ENCODE measurements at places on chromosomes 5 and 9.

- no peak for DNase-seq
Observed at GRCh38 chr5:43017428-43017815, 22.7 kb downstream of the ANXA2R start.

DNA sequence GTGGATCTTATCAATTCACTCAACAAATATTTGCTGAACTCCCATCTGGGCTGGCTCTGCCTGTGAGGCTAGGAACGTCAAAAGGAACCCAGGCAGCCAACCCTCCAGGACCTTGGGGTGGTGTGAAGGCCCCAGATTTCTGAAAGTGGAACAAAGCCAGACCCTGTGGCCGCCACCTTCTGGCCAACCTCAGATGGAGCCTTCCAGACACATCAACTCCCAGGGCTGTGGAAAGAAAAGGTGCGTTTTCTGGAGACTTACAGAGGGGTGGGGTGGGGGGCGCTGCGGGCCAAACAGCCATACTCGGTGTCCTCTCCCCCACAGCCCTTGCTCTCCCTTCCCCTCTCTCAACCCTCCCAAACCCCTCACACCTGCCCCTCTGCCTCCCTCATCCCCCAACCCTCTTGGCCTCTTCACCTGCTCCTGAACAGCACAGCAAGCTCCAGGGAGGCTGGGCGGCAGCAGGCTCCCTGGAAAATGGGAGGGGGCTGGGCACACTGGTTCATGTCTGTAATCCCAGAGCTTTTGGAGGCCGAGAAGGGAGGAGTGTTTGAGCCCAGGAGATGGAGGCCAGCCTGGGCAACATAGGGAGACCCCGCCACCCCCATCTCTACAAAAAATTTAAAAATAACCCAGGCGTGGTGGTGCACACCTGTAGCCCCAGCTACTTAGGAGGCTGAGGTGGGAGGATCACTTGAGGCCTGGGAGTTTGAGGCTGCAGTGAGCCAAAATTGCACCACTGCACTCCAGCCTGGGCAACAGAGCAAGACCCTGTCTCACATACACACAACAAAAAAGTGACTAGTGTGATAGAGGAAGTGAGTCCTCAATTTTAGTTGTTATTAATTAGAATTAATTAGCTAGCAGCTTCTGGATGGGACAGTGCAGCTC is 45.0 kb upstream of the PRRC2B start:
- no peak for DNase-seq

DNA sequence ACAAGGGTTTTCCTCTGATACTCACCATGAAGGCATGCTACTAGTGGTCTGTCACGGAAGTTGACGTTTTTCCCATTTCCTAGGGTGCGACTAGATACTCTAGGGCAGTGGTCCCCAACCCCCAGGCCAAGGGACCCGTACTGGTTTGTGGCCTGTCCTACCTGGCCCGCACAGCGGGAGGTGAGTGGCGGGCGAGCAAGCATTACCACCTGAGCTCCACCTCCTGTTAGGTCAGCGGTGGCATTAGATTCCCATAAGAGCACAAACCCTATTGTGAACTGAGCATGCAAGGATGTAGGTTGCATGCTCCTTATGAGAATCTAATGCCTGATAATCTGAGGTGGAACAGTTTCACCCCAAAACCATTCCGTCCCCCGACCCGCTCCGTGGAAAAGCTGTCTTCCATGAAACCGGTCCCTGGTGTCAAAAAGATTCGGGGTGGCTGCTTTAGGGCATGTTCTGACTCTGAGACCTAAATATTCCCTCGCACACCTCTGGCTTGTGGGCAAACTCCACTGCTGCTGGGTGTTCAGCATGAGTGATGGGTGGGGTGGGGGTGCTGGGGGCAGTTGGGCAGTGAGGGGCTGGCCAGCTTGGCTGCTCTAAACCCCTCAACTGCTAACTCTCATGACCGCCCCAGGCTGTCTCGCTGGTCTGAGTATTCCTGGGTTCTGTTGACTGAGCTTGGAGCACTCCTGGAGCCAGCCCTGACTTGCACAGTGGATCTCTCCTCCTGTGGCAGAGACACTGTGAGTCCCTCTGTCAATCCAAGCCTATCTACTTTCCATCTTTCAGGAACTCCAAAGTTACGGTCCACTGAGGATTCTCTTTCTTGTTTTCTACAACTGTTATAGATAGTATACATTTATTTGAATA is 78.3 kb upstream of the NEK6 start:
- no peak for DNase-seq

- DNase-seq, result no peak
Observed at GRCh38 chr5:132704875-132705274, 31.1 kb downstream of the IL4 start.

GRCh38 chr9:131640438-131641137 is 95.3 kb downstream of the PRRT1B start:
- no peak for DNase-seq

DNA sequence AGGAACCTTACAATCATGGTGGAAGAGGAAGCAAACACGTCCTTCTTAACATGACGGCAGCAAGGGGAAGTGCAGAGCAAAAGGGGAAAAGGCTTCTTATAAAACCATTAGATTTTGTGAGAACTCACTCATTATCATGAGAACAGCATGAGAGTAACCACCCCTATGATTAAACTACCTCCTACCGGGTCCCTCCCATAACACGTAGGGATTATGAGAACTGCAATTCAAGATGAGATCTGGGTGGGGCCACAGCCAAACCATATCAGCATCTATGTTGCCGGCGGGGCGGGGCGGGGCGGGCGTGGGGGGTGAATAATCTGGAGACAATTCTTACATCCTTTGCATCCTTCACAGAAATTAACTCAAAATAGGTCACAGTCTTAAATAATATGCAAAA is 58.8 kb upstream of the GFPT2 start:
- DNase-seq, result no peak

- no peak for DNase-seq
Observed at GRCh38 chr5:168027007-168027406, 264.4 kb upstream of the WWC1 start.

- no peak for DNase-seq
Observed at GRCh38 chr5:116573702-116574366, 789 bp downstream of the SEMA6A start.

DNA sequence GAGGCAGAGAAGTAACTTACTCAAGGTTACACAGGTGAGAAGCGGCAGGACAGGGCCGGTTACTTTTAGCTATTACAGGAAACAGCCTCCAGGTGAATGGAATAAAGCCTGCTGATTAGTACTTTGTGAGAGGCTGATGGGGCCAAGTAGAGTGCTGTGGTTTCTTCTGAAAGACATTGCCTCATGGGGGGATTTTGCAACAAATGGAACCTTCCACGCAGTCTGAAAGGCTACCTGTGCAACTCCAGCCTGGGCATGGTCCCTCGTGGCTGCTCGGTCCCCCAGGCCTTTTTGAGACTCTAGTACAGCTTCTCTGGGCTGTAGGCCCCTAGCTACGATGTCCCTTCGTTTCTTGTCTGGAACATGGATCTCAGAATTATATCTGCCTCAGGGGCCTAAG is 2.0 kb downstream of the TMEM268 start:
- DNase-seq, result no peak

- DNase-seq, result no peak
Observed at GRCh38 chr5:63262185-63262981, 683.8 kb downstream of the LRRC70 start.

- peak; percentile 62 for DNase-seq
Observed at GRCh38 chr5:11355491-11355890, 548.8 kb downstream of the CTNND2 start.

DNA sequence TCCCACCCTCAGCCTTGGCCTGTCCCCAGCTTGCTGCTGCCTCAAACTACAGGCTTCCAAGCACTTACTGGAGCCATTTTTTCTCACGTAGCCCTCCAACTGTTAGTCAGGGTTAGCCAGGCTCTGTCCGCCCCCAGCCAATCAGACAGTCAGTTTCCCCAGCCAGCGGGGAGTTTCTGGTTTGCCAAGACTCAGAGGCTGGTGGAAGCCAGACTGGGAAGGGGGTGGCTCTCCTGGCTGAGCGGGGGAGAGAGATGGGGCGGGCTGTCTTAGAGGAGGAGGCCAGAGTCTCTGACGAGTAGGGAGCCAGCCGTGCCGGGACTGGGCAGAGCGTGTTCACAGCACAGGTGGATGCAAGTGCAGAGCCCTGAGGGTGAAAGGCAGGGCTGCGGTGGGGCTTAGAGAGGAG is 15.3 kb downstream of the PROP1 start:
- DNase-seq, result no peak

- DNase-seq, result no peak
Observed at GRCh38 chr5:145162626-145163025, 672.5 kb downstream of the PRELID2 start.

DNA sequence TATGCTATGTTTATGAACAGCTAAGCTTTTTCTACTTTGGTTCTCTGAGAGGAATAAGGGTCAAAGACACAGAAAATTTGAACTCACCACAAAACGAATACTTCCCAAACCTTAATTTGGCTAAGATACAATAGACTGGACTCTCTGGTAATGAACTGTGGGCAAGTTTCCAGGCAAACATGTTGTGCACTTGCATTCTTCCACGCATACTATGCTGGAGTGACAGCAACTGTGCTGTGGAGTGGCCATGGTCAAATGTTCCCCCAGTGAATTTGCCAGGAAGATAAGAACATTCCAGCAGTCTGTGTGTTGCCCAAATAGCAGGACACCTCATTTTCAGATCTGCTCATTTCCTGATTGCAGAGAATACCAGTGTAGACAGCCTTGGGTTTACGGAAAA is 275.3 kb upstream of the IL12B start:
- DNase-seq, result no peak

DNA sequence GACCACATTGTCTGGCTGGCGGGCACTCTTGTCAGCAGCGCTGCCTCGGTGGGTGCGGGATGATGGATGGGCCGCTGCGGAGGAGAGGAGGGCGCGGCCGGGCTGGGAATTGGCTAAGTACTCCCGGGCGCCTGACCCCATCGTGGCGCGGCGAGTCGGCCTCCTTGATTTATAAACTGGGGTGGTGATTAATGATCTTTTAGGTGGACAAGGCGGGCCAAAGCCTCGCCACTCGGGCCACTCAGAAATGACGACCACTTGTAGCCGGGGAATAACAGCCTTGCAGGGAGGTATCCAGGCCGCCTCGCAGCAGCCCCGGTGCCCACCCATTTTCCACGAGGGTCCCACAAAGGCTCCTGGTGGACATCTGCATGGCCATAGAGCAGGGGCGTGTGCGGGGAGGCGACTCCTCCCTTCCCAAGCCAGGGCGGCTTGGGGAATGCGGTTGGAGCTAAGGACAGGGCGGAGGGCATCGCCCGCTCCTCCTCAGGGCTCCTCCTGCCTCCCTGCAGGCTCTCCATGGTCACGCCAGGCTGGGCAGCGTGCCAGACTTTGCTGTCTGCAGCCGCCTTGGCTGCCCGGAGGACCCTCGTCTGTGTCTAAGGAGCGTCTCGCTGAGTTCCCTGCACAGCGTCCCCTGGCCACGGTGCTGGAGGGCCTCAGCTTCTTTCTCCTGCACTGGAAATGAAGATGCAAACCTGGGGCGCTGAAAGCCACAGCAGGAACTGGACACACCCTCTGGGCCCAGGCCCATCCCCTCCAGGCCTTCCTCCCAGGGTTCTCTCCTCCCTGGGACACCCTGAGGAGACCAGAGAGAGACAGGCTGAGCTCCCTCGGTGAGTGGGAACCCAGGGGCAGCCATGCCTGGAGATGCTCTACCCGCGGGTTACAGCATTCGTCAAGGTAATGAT is 287.4 kb upstream of the IRX4 start:
- DNase-seq, result no peak

GRCh38 chr9:89213396-89213880 is 34.8 kb upstream of the SHC3 start:
- no peak for DNase-seq

GRCh38 chr5:14362491-14362890 is 219.1 kb upstream of the OTULINL start:
- no peak for DNase-seq

DNA sequence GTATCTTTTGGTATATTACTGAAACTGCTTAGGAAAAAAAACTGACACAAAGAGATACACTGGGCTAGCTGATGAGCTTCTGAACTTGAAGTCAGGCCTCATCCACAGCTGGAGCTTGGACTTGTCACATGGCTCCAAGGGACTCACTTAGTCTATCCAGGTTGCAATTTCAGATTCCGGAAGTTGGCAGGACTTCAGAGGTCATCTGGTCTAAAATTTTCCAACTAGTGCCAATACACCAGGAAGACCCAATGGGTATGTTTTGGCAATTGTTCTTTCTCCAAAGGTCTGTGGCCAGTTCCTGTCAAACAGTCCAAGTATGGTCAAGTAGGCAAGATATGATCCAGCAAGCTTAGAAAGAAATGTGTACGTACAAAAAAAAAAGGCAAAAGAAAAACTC is 36.7 kb downstream of the MRPS27 start:
- DNase-seq, result no peak

- no peak for DNase-seq
Observed at GRCh38 chr5:3345195-3345594, 250.4 kb upstream of the IRX1 start.

DNA sequence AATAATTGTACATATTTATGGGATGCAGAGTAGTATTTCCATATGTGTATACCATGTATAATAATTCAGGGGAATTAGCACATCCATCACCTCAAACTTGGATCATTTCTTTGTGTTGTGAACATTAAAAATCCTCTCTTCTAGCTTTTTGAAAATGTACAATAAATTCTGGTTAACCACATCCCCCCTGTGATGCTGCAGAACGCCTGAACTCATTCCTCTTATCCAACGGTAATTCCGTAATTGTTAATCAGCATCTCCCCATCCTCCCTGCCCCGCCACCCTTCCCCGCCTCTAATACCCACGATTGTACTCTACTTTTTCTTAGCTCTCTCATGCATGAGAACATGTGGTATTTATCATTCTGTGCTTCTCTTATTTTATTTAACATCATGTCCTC is 127.7 kb upstream of the ANKRD55 start:
- no peak for DNase-seq

DNA sequence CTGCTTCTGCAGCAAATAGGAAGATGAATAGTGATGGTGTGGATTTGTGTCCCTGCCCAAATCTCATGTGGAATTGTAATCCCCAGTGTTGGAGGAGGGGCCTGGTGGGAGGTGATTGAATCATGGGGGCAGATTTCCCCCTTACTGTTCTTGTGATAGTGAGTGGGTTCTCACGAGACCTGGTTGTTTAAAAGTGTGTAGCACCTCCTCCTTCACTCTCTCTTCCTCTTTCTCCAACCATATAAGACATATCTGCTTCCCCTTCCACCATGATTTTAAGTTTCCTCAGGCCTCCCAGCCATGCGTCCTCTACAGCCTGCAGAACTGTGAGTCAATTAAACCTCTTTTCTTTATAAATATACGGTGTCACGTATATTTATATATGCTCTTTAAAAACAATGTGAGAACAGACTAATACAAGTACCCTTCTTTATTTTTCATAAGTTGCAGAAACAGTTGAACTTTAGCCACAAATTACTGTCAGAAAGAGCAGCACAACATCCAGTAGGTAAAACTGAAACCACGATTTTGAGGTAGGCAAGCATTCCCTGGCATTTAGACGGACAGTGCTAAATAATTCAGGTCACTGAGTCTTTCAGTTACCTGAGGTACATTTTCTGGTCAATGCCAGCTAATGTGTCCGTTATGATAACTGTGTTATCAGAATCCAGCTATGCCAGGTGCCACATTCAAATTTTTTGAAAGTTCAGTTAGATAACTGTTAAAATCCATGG is 79.3 kb upstream of the SPEF2 start:
- no peak for DNase-seq

- DNase-seq, result no peak
Observed at GRCh38 chr5:171688696-171689495, 96.7 kb upstream of the SMIM23 start.

Data from midbrain (tissue), 1 donor.